ENCODE measurements at places on chromosomes 2 and 18. TPM values are rescaled to one million over a fixed set of nuclear protein-coding genes. Genes with fewer than 3 reads are reported as not detected.

LRATD1 gene
- 8.0 TPM for total RNA-seq

ALK gene
- not detected for total RNA-seq

LYG1 gene
- total RNA-seq, result 0.54 TPM

ZNF396 gene
- 0.42 TPM for total RNA-seq

RGPD4 gene
- not detected for total RNA-seq

FHL2 gene
- 110 TPM for total RNA-seq

ELMOD3 gene
- 14.1 TPM for total RNA-seq

NCKAP5 gene
- total RNA-seq, result 3.0 TPM

SGPP2 gene
- 0.14 TPM for total RNA-seq

TNFAIP6 gene
- not detected for total RNA-seq

TRABD2A gene
- 1.5 TPM for total RNA-seq

XDH gene
- total RNA-seq, result 19.3 TPM

FSHR gene
- total RNA-seq, result not detected

CEP76 gene
- total RNA-seq, result 9.0 TPM

FBXO41 gene
- total RNA-seq, result 4.0 TPM
